ENCODE measurements at places on chromosomes 3 and 15. TPM values are rescaled to one million over a fixed set of nuclear protein-coding genes. Genes with fewer than 3 reads are reported as not detected.

FAN1 gene
- total RNA-seq, result 15.0 TPM

DNA sequence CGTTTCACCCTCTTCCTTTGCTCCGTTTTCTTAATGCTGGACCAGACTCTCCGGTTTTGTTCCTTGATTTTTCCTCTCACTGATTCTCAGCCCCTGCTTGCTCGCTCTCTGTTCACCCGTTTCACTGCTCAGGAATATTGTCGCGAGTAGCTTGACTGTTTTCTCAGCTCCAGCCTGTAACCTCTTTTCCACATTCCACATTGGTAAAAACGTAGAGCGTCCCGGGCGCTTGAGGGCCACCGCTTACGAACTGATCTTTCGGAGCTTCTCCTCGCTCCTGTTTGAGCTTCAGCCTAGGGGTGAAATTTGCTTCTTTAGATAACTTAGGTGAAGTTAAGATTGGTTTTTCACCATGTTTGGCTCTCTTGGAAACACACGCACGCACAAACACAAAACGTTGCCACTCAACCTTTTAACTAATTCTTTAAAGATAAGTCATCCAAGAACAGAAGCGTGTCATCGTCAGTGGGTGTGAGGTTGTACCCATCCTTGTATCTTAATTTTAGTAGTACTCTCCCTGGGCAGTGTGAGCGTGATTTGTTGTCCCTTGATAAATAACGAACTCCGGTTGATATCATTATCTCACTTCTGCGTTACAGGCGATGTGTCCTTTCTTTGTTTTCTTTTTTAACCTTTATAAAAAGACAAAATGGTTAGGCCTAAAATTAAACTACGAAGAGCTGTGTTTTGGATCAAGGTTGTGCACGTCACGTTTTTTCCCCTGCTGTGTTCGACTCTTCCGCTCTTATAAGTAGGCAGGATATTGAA is 1.0 kb downstream of the PAK2 start:
- peak; percentile 56 for DNase-seq

TERC gene
- 57.0 TPM for total RNA-seq

DNA sequence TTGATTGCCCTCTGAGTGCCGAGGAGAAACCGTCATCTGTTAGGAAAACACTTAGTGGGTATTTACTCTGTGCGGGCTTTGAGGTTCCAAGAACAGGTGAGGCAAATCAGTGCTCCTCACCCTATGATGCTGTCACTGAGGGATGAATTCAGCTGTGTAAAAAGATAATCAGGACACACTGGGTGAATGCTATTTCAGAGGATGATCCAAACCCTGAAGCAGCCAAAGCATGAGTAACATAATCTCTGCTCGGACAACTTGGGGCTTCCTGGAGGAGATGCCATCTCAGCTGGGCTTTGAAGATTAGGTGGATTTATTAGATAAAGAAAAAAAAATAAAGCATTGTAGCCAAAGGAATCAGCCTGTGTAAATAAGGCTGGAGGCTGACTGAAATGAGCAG is 10.5 kb upstream of the GADL1 start:
- peak; percentile 20 for DNase-seq

STAB1 gene
- not detected for total RNA-seq

DNA sequence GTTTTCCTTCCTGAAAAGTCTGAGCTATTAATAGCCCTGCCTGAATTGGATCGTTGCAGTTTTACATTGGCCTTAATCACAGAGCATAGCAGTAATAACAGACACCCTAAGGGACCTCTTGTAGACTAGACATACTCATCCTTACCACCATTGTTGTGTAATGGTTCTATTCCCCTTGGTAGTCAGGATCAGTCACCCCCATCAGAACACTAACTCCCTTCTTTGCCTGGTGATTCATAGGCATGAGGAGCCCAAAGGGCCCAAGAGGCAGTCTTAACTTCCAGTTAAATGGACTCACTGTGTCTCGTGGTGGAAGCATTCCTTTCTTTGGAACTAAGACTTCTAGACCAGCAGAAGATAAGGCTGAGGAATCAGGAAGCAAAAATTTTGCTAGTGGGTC is 20.2 kb downstream of the CGGBP1 start:
- DNase-seq, result peak; percentile 80

DNA sequence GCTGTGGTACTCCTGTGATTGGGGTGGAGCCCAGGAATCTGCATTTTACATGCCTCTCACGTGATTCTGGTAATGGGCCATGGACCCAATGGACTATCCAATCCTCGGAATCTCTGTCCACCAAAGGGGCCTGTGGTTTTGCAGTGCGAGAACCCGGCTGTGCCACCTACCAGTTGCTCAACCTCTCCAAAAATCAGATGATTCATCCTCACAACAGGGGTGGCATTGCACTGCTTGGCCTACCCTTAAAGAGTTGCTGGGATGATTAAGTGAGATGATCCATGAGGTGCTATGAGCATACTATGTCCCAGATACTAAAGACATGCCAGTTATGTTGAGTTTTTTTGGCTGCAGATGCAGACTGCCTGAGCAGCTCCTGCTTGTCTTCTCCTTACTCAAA is 5.1 kb downstream of the ANP32A start:
- DNase-seq, result no peak

WDR93 gene
- total RNA-seq, result not detected

- DNase-seq, result peak; percentile 68
Measured at GRCh38 chr15:42581272-42581730, 5.9 kb downstream of the STARD9 start.

- peak; percentile 33 for DNase-seq
Measured at GRCh38 chr15:57769266-57769665, 62.8 kb downstream of the POLR2M start.

GP5 gene
- under 0.01 TPM for total RNA-seq

DNA sequence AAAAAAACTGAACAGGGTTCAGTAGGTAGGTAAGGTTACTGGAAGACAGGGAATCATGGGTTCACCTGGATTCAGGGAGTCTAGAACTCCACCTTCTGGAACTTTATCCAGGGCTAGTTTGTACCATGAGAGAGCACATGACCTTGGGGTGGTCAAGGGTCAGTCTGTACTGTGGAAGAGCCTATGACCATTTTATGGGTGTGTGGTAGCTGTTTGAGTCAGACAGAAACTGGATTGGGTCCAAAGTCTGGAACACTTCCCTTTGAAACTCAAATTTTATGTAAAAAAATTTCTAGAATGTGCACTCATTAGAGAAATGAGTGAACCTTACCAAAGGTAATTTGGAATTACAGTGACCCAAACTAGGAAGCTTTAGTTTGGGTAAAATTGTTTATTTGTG is 486.0 kb upstream of the AGTR1 start:
- peak; percentile 17 for DNase-seq

LRRC58 gene
- total RNA-seq, result 13.4 TPM

- no peak for DNase-seq
Measured at GRCh38 chr3:38707730-38708129, 58.2 kb upstream of the SCN5A start.

NOX5 gene
- total RNA-seq, result not detected

- no peak for DNase-seq
Measured at GRCh38 chr15:40764629-40765103, 798 bp downstream of the GCHFR start.

GRCh38 chr15:92909136-92909781 is 9.1 kb downstream of the CHD2 start:
- DNase-seq, result peak; percentile 68

GRCh38 chr15:84810073-84810840 is 6.9 kb upstream of the ALPK3 start:
- DNase-seq, result peak; percentile 62

C2CD4A gene
- not detected for total RNA-seq

- DNase-seq, result no peak
Measured at GRCh38 chr15:56752986-56753385, 19.7 kb upstream of the ZNF280D start.

GRCh38 chr3:156888176-156888575 is 62.0 kb downstream of the LEKR1 start:
- DNase-seq, result no peak

PGBD4 gene
- total RNA-seq, result 1.9 TPM

FBN1 gene
- total RNA-seq, result 283 TPM

FETUB gene
- not detected for total RNA-seq

DNA sequence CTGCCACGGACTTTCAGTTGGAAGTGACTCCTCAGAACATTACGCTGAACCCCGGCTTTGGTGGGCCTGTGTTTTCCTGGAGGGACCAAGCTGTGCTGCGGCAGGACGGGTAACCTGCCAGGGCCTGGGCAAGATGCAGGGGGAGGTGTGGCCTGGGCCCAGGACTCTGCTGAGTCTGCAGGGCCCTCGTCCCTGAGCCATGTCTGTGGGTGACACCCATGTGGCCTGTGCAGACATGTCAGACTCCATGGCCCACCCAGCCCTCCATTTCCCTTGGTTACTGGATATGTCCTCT is 4.9 kb upstream of the ITIH3 start:
- DNase-seq, result no peak

DNA sequence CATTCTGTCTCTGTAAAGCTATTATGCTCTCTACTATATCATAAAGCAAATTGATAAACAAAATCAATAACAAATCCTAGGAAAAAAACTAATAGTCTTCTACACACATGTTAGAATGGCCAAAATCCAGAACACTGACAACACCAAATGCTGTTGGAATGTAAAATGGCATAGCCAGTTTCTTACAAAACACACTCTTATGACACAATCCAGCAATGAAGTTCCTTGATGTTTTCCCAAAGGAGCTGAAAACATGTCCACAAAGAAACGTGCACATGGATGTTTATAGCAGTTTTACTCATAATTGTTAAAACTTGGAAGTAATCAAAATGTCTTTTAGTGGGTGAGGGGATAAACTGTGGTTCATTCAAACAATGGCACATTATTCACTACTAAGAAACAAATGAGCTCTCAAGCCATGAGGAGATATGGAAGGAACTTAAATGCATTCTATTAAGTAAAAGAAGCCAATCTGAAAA is 32.7 kb downstream of the CADM2 start:
- DNase-seq, result no peak

DNA sequence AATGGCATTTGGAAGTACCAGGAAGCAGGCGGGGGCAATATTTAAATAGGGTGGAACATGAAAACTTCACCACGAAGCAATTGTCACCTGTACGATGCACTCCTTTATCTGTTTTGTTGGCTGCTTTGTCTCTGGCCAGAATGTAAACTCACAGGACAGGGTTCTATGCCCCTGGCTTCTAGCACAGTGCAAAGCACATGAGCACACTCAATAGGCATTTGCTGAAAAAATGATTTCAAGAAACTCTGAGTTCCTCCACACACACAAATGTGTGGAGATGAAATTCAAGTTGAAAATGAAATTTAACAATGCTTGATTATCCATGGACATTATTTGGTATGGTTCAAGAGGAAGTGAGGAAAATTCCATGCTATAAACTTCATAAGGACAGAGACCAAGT is 229.6 kb upstream of the FEZF2 start:
- peak; percentile 34 for DNase-seq

DNA sequence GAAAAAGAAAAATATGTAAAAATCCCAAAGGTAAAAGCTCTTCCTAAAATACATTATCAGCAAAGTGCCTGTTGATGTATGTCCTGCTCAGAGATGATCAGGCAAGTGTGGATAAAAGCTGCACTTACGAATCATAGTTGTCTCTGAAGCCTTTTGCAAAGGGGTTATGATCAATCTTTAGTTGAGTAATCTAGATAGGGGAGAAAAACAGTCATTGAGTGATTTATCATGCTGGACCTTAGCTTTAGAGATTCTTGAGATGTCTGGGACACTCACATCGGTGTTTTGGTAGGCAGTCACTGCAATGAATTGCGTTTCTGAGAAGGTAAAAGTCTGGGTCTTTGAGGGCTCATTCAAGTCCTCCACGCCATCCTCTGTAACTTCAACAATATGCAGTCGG is 3.7 kb downstream of the EOMES start:
- no peak for DNase-seq

GRCh38 chr15:36643551-36643950 is 64.1 kb downstream of the CDIN1 start:
- DNase-seq, result peak; percentile 29

- DNase-seq, result no peak
Measured at GRCh38 chr3:112459750-112460149, 39.5 kb downstream of the BTLA start.

DNA sequence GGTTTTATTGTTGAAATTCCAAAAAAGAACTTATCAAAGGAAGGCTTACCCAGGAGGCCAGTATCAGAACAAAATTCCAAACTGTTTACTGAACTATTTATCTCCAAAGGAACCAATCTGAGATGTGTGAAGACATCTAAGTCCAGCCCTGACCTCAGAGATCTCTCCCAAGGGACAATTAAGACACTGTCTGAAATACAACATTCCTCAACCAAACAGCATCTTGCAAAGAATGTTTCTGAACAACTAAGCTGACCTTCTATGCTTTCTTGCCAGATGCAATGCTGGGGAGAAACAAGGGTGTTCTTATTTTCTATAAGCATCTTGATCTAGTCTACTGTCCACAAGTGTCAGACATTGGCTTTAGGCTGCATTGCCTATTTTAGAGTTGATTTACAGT is 13.6 kb downstream of the PDZRN3 start:
- peak; percentile 36 for DNase-seq

CPA3 gene
- total RNA-seq, result not detected

- DNase-seq, result peak; percentile 60
Measured at GRCh38 chr3:150409512-150410310, 1.6 kb downstream of the TSC22D2 start.

GRCh38 chr3:73141525-73141924 is 80.1 kb downstream of the EBLN2 start:
- DNase-seq, result no peak

LRRC2 gene
- total RNA-seq, result 4.7 TPM

DNA sequence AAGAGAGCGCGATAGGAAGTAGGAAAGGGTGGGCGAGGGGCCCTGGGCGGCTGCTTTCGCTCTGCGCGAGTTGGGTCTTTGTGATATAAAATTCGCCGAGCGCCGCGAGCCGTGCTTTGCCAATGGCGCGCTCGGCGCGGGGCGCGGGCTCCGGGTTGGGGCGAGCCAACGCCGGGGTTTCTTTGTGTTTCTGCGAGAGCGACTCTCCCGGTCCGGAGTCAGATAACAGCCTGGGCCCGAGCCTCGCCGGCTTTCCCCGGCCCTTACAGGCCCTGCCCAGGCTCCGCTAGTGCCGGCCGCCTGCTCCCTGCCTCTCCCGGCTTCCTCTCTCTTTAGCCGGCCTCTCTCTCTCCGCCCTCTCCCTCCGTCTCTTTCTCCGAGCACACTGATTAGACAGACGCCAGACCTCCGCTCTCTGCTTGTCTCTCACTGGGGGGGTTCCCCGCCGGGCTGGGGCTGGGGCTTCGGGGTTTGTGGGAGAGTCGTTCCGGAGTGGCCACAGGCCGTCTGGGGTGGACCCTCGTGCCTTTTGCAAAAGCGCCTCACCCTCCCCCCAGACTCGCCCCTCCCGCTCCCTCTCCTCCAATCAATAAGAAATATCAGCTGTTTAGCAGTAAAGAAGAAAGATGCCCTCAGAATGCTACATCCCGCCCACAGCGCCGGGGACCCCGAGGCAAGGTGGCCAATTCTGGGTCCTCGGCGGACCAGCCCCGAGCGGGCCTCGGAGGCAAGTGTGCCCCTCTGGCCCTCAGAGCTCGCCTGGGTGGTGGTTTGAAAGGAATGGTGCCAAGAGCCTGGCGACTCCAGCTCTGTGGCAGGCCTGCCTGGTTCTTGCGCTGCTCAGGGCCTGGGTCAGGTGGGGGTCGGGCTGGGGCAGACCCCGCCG is 2.9 kb downstream of the NR2F2 start:
- no peak for DNase-seq

APOD gene
- total RNA-seq, result not detected
